ENCODE measurements at places on chromosomes 3 and 15.

GRCh38 chr3:152853196-152853595 is 18.3 kb downstream of the P2RY1 start:
- H3K36me3 ChIP-seq, result no peaks in the 10 kb centered on the region
- H3K27me3 ChIP-seq, result no peaks in the 10 kb centered on the region
- no peak for DNase-seq
- no peak overlapping the region for H3K4me3 ChIP-seq
- H3K4me1 ChIP-seq, result no peaks in the 10 kb centered on the region
- H3K27ac ChIP-seq, result no peak overlapping the region

DNA sequence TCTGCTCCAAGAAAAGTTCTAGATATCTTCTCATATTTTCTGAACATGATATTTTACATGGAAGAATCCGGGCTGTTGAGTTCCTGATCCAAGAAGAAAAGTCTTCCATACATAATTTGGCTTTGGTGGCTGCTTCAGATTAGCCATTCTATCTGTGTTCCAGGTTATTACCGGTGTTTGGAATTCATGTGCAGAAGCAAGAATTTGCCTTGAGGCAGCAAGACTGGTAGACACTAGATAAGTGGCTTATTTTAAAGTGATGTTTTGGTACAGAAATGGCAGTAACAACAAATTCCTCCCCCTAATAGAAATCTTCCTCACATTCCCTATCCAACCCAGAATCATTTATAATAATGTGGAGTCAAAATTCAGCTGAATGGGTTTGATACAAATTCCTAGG is 29.2 kb downstream of the MITF start:
- H3K27ac ChIP-seq, result no peak overlapping the region
- no peaks in the 10 kb centered on the region for H3K27me3 ChIP-seq
- no peak for DNase-seq
- H3K4me1 ChIP-seq, result peaks cover 19% of the 10 kb centered on the region

DNA sequence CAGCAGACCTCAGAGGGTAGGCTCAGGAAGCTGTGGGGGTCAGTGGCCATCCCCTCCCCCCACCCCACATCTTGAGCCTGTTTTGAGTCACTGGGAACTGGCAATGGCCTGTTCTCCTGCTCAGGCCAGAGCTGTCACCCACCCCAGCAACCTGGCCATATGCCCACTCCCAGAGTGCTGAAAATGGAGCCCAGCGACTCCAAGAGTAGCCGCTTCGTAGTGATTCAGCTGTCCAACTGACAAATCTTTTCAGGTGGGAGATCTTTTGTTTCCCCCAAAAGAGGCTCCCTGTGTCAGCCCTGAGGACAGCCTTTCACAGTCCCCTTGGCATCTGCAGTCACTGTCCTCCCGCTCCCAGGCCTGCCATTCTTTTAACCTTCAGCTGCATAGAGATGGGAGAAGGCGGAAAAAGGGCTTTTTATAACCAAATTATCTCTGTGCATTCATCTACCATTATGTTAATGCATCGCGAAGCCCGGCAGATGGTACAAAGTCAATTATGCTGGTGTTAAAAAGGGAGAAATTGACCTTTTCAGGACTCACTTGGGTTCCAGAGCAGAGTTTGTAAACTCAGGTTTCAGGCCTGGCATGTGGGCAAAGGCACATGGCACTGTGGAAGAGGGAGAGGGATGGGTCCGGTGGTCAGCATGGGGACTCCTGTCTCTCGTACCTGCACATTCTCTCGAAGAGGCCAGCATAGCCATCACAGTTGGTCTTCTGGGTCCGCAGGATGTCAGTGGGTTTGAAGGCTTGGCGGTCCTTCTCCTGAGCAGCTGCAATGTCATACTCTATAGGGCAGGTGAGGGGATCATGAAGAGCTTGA is 32.1 kb downstream of the KY start:
- H3K36me3 ChIP-seq, result no peaks in the 10 kb centered on the region
- H3K27ac ChIP-seq, result no peak overlapping the region
- H3K4me1 ChIP-seq, result peaks cover 17% of the 10 kb centered on the region
- H3K4me3 ChIP-seq, result no peak overlapping the region
- DNase-seq, result no peak
- no peaks in the 10 kb centered on the region for H3K27me3 ChIP-seq

DNA sequence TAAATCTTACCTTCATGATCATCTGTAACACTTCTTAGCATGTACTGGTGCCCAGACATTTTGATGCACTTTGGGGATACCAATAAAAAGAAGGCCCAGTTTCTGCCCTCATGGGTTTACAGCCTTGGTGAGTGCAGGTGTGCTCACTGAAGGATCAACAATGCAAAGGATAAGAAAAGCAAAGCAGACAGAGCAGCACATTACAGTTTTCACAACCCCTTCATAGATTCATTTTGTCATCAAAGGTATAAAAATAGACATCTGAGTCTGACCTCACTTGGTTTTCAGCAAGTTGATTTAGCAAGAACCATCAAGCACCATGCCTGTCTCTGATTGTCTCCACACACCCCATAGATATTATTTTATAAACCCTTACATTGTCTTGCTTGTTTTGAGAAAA is 77.6 kb downstream of the BFSP2 start:
- no peaks in the 10 kb centered on the region for H3K27me3 ChIP-seq
- H3K4me1 ChIP-seq, result peaks cover 74% of the 10 kb centered on the region
- peak; percentile 93 for DNase-seq
- peak overlapping the region; percentile 95 for H3K27ac ChIP-seq
- no peaks in the 10 kb centered on the region for H3K36me3 ChIP-seq

- H3K4me1 ChIP-seq, result no peaks in the 10 kb centered on the region
- DNase-seq, result no peak
- H3K27me3 ChIP-seq, result no peaks in the 10 kb centered on the region
- no peaks in the 10 kb centered on the region for H3K36me3 ChIP-seq
Observed at GRCh38 chr3:65560901-65561300, 477.8 kb downstream of the MAGI1 start.

- no peaks in the 10 kb centered on the region for H3K36me3 ChIP-seq
- H3K4me3 ChIP-seq, result peak overlapping the region; percentile 3
- H3K27me3 ChIP-seq, result no peaks in the 10 kb centered on the region
- peak; percentile 78 for DNase-seq
- peaks cover 41% of the 10 kb centered on the region for H3K4me1 ChIP-seq
Observed at GRCh38 chr3:17747174-17747889, 4.9 kb upstream of the TBC1D5 start.

DNA sequence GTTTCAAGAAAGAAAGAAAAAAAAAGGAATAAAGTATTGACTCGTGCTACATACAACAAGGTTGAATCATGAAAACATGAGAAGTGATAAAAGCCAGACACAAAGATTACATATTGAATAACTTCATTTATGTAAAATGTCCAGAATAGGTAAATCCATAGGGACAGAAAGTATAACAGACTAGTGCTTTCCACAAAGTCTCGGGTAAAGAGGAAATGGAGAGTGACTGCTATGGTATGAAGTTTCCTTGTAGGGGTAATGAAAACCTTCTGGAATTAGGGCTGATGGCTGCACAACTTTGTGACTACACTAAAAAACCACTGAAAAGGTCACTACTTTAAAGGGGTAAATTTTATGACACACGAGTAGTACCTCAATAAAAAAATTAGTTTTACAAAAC is 13.0 kb downstream of the LRRFIP2 start:
- no peaks in the 10 kb centered on the region for H3K27me3 ChIP-seq
- H3K4me1 ChIP-seq, result no peaks in the 10 kb centered on the region
- no peak overlapping the region for H3K4me3 ChIP-seq
- no peaks in the 10 kb centered on the region for H3K36me3 ChIP-seq
- DNase-seq, result no peak
- no peak overlapping the region for H3K27ac ChIP-seq

All from MM.1S (cell line).